Activated naive CD8-positive, alpha-beta T cell treated with anti-CD3 and anti-CD28 coated beads for 36 hours (primary cell): ENCODE measurements at places on chromosomes 3 and 15.

- H3K27ac ChIP-seq: no peak overlapping the region
- peaks cover 4% of the 10 kb centered on the region for H3K36me3 ChIP-seq
- no peak overlapping the region for H3K4me3 ChIP-seq
- H3K4me1 ChIP-seq: peaks cover 9% of the 10 kb centered on the region
- no peak for DNase-seq
- no peaks in the 10 kb centered on the region for H3K27me3 ChIP-seq
These were observed 36.0 kb downstream of the TM2D3 start for GRCh38 chr15:101615986-101616848.

DNA sequence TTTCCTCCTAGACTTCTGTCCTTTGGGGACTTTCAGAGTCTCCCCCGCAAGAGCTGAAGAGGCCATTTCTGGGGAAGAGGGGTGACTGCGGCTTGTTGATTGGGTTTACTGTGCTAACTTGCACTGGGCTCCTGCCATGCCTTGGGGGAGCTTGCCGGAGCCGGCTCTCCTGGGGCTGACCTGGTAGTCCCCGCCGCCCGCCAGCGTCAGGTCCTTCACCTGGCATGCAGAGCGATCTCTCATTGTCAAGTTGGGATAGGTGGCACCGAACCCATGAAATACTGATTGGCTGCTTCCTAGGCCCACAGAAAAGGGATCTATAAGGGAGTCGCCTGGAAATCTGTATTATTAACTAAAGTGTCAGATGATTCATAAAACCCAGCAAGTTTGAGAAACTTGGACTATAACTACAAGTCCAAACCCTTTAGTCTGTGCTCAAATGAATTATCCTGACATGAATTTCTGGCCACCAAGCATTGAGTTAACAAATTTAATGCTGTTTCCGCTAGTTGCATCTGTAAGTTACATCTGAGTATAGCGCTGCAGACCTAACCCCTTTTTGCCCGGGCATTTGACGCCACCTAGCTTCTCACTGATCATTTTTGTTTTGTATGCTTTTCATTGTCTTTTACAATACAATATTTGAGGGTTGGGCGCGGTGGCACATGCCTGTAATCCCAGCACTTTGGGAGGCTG lies 607 bp upstream of the IMP3 start:
- H3K4me3 ChIP-seq: peak overlapping the region; percentile 87
- DNase-seq: peak; percentile 42
- H3K4me1 ChIP-seq: peaks cover 23% of the 10 kb centered on the region

DNA sequence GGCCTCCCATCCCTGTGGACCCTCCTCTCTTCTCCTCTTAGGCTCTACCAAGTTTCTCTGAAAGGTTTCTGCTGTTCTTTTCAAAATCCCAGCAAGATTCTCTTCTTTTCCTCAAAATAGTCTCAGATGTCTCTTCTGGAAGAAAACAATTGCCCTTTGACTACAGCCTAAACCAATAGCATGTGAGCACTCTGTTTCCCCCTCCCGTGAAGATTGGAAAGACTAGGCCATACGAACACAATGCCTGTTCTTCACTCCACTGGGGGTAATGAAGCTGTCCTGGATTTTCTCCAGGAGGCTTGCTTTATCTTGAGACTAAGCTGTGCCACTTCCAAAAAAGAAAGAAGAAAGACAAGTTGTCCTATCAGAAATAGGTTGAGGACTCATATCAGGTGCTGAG lies 178.7 kb upstream of the MCTP2 start:
- peaks cover 4% of the 10 kb centered on the region for H3K27me3 ChIP-seq
- no peak overlapping the region for H3K27ac ChIP-seq
- no peak for DNase-seq
- no peak overlapping the region for H3K4me3 ChIP-seq

DNA sequence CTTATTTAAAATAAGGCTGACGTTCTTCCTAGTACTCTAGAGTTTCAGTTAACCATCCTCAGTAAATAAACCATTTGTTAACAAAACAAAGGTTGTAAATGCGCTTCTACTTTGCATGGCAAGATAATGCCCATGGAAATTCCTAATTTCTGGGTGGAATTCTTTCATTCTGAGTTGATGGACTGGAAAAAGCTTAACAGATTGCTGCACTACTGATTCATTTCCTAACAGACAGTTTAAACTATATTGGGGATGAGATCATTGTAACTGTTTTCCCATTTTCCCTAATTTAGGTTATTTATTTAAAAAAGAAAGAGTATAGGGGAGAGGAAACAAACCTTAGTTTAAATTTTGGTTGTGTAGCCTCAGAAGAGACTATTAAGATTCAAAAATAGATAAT lies 342.2 kb downstream of the NLGN1 start:
- no peaks in the 10 kb centered on the region for H3K36me3 ChIP-seq
- no peak overlapping the region for H3K27ac ChIP-seq
- no peaks in the 10 kb centered on the region for H3K27me3 ChIP-seq
- H3K4me1 ChIP-seq: no peaks in the 10 kb centered on the region

- no peak overlapping the region for H3K4me3 ChIP-seq
- peaks cover 23% of the 10 kb centered on the region for H3K27me3 ChIP-seq
- no peak for DNase-seq
- H3K27ac ChIP-seq: no peak overlapping the region
These were observed 56.3 kb upstream of the ITGA11 start for GRCh38 chr15:68488290-68488689.

- no peak for DNase-seq
- H3K4me1 ChIP-seq: no peaks in the 10 kb centered on the region
- no peaks in the 10 kb centered on the region for H3K36me3 ChIP-seq
- H3K27me3 ChIP-seq: no peaks in the 10 kb centered on the region
- H3K27ac ChIP-seq: no peak overlapping the region
These were observed 500.1 kb downstream of the PYDC2 start for GRCh38 chr3:191961022-191961421.

GRCh38 chr15:62112616-62113593 lies 46.1 kb downstream of the C2CD4A start:
- H3K27me3 ChIP-seq: peaks cover 4% of the 10 kb centered on the region
- no peak overlapping the region for H3K27ac ChIP-seq
- no peaks in the 10 kb centered on the region for H3K36me3 ChIP-seq
- peaks cover 14% of the 10 kb centered on the region for H3K4me1 ChIP-seq
- no peak overlapping the region for H3K4me3 ChIP-seq
- DNase-seq: no peak

DNA sequence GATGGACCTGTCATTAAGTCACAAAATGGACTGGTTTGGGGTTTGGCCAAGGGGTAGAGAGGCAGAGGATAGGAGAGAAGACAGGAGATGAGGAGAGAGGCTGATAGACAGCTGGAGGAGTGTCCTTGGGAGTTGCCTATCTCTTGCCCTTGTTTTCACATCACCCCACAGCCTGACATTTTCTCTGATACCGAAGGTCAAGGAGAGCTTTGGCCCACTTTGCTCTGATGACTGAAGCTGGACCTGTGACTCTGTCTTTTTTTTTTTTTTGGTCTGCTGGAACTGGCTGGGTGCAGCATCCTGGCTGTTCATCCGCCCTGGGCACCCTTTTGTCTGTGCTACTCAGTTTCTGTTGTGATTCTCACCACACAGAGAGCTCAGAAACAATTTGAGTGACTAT lies 5.1 kb downstream of the GPD1L start:
- peaks cover 33% of the 10 kb centered on the region for H3K36me3 ChIP-seq
- no peak overlapping the region for H3K27ac ChIP-seq
- H3K27me3 ChIP-seq: no peaks in the 10 kb centered on the region
- peaks cover 73% of the 10 kb centered on the region for H3K4me1 ChIP-seq
- DNase-seq: no peak
- H3K4me3 ChIP-seq: no peak overlapping the region

- no peak overlapping the region for H3K4me3 ChIP-seq
- no peak for DNase-seq
- H3K27me3 ChIP-seq: peaks cover 73% of the 10 kb centered on the region
- no peak overlapping the region for H3K27ac ChIP-seq
- peaks cover 6% of the 10 kb centered on the region for H3K4me1 ChIP-seq
These were observed 63.9 kb upstream of the GATA2 start for GRCh38 chr3:128556907-128557306.

GRCh38 chr15:91889111-91889815 lies 35.8 kb downstream of the SLCO3A1 start:
- DNase-seq: no peak
- H3K4me3 ChIP-seq: no peak overlapping the region
- H3K27ac ChIP-seq: no peak overlapping the region
- H3K27me3 ChIP-seq: no peaks in the 10 kb centered on the region
- H3K36me3 ChIP-seq: peaks cover 8% of the 10 kb centered on the region

DNA sequence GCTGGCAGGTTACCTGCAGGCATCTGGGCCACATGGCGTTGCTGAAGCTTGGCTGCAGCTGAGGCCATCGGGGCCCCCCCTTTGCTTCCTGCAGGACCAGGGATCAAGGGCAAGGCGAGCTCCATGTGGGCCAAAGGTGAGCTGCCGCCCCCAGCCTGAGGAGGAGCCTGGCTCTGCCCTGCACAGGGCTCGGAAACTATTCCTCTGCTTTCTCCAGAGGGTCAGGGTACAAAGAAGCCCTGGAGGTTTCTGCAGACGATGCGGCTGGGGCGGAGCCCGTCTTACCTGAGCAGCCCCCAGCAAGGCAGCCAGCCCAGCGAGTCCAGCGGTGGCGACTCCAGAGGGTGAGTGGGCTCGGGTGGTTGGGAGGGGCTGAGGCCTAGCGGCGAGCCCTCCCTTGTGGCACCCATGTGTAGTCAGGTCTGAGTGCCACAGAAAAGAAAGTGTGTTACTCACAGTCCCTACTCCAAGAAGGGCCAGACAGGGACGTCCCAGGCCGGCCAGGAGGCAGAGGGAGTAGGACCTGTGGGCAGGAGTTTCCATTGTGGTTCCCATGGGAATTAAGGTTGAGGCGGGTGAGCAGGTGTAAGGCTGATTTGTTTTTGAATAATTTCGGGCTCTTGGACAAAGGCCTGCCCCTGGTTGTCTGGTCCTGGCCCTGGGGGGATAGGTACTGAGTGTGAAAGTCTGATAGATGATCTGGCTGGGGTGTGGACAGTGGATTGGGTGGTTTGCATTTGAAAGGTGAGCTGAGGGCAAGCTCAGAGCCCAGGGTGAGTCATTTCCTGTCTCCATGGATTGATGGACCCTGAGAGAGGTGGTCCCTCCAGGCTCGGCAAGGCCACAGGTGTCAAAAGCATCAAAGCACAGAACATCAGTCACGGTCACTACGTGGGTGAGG lies 25.4 kb downstream of the CFAP100 start:
- no peak overlapping the region for H3K4me3 ChIP-seq
- peaks cover 11% of the 10 kb centered on the region for H3K27me3 ChIP-seq
- peaks cover 4% of the 10 kb centered on the region for H3K36me3 ChIP-seq
- H3K27ac ChIP-seq: no peak overlapping the region
- no peaks in the 10 kb centered on the region for H3K4me1 ChIP-seq
- DNase-seq: no peak

DNA sequence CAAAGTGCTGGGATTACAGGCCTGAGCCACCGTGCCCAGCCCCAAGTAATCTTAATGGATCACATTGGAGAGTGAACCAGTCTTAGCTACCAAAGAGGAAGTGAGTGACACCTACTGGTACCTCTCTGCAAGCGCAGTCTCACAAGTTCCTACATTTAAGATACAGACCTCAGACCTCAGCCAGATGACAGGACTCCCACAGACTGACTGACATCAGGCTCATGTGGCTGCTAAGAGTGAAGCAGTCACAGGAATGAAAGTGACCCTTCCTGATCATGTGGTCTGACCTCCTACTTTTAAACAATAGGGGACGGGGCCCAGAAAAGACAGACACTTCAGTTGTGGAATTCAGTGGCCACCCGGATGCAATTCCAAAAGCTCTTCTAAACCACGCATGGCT lies 36.3 kb upstream of the GNB5 start:
- no peak overlapping the region for H3K4me3 ChIP-seq
- no peaks in the 10 kb centered on the region for H3K27me3 ChIP-seq
- peak; percentile 61 for DNase-seq
- H3K27ac ChIP-seq: no peak overlapping the region
- peaks cover 10% of the 10 kb centered on the region for H3K4me1 ChIP-seq

DNA sequence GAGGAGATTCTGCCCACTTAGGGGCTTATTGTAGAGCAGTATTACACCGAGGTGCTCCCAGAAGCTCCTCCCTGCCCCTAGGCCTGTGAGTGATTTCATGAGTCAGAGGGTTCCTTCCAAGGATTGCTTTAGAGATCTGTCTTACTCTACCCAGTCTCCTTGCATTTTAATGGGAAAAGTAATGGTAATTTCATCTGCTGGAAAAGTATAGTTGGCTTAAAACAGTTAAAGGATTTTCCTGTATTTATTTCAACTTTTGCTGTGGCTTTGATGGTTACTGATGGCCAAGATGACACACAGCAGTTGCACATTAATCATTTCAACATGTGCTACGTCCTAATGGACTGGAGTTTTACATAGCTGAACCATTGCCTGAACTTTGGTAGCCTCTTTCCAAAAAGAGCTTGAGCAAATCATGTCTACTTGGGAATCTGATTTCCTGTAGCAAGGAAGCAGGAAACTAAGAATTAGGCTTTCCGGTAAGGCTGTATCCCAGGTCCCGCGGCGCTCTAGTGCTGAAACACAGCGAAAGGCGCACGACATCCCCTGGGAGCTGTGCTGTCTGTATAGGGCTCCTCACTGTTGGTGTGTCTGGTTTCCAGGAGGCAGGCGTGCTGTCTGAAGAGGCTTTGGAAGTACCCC lies 9.2 kb upstream of the PGPEP1L start:
- H3K4me1 ChIP-seq: peaks cover 3% of the 10 kb centered on the region
- DNase-seq: no peak
- H3K4me3 ChIP-seq: no peak overlapping the region
- H3K27ac ChIP-seq: no peak overlapping the region

DNA sequence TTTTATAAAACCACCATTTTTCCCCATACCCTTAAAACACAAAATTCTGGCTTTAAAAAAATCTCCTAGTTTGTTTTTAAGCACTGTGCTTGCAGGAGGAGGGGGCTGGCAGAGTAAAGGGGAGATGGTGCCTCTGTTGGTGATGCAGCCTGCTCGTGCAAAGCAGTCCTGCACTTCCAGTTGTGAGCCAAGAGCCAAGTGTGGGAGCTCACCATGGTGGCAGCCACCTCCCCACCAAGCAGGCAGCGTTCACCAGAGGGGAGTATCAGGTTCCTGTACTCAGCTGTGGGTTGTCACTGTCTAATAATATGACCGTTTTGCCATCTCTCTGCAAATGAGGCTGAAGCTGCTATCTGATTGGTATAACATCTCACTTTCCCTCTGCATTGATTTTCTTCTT lies 164.8 kb downstream of the SYNPR start:
- no peak overlapping the region for H3K4me3 ChIP-seq
- no peaks in the 10 kb centered on the region for H3K36me3 ChIP-seq
- no peaks in the 10 kb centered on the region for H3K27me3 ChIP-seq
- DNase-seq: no peak

DNA sequence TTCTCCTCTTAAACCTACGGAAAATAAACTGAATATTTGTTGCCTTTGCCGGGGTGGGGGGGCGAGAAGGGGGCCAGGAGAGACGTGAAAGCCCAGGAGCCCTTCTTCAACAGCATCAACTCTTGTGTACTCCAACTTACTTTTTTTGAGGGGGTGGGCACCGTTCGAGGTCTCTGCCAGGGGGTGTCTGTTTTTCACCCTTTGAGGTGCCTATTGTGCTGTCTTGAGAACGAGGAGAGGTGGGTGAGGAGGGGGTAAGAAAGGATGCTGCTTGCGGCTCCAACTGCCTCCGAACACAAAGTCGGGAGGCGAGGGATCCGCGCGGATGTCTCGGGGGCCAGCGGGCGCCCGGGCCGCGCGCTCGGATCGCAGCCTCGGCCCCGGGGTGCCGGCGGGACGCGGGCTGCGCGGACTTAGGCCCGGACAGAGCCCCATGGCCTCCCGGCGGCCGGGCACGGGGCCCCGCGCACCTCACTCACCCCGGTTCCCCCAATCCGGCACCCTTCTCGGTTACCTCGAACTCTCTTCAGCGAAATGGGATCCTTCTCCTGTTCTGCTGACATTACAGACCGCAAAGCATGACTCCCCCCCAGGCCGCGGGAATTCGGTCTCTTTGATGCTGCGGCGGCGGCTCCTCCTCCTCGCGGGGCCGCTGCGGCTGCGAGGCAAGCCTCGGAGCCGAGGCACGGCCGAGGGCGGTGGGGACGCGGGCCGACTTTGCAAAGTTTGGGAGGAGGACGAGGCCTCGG lies 650 bp downstream of the PYGO1 start:
- peaks cover 52% of the 10 kb centered on the region for H3K27me3 ChIP-seq
- no peak overlapping the region for H3K27ac ChIP-seq
- peak overlapping the region; percentile 37 for H3K4me3 ChIP-seq
- DNase-seq: no peak
